Stimulated activated CD4-positive, alpha-beta T cell treated with anti-CD3 and anti-CD28 coated beads, Interleukin-1b, Interleukin-23, amount 100 ng/mL, for 1 hour (primary cell): ENCODE measurements at places on chromosomes 5 and 9.

- no peak for DNase-seq
These were observed 53.0 kb downstream of the FCHO2 start for GRCh38 chr5:73008831-73009230.

DNA sequence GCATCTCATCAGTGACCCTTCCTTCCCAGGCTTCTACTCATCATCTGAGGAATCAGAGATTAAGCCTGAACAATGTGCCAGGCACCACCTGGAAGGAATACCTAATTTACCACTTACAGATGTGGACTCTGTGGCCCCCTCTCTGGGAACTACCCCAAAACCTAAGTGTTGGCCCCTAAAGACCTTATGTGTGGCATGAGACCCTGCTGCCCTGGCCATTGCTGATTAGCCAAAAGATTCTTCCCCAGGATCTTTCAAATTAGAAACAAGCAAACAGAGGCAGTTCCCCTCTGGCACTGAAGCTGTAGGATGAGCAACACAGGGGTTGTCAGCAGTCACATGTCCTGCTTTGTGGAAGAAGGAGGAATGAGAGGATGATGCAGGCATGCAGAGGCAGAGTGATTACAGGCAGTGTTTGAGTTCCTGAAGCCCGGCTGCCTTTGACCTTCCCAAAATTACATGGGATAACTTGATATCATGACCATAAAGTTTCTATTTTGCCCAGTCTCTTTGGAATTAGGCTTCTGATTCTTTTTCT, 10.6 kb downstream of the SPINK4 start:
- no peak for DNase-seq

DNA sequence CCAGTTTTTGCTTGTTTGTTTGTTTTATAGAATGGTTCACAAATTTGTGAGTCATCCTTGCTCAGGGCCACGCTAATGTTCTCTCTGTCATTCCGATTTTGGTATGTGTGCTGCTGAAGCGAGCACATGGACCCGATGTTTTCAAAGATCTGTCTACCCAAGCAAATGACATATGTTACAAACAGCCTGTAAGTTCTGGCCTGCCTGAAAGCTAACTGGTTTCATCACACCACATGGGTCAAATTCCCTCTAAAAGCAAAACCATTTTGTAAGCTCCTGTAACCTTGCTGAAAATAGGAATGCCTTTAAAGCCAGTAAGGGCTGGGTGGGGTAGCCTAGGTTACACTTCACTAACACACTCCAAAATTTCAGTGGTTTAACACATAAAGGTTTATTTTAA, 25.4 kb downstream of the DMRT3 start:
- DNase-seq, result no peak

- no peak for DNase-seq
These were observed 129.7 kb upstream of the MTAP start for GRCh38 chr9:21672761-21673160.

- no peak for DNase-seq
These were observed 126.9 kb downstream of the KCNIP1 start for GRCh38 chr5:170630711-170631141.

DNA sequence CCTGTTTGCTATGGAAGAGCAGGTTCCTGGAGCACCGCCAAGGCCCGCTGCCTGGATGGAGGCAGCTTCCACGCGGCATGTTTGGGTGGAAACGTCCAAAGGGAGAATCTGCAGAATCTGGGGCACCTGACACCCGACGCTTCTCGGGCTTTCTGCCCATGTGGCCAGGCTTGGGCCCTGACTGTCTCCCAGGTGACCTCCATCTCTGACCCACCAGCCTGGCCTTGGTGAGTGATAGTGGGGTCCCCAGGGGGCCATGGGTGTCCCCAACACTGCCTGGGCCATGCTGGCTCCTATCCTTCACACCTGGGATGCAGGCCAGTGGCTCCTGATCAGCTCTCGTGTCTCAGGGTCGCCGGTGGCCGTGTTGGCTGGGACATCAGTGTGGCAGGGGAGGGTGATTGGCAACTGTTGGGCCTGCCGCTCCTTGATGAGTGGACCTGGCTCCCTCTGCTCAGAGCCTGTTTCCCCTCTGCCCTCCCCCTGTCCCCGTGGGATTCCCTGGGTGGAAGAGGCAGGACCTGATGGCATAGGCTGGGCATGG, 34.0 kb downstream of the GLT6D1 start:
- DNase-seq, result no peak

DNA sequence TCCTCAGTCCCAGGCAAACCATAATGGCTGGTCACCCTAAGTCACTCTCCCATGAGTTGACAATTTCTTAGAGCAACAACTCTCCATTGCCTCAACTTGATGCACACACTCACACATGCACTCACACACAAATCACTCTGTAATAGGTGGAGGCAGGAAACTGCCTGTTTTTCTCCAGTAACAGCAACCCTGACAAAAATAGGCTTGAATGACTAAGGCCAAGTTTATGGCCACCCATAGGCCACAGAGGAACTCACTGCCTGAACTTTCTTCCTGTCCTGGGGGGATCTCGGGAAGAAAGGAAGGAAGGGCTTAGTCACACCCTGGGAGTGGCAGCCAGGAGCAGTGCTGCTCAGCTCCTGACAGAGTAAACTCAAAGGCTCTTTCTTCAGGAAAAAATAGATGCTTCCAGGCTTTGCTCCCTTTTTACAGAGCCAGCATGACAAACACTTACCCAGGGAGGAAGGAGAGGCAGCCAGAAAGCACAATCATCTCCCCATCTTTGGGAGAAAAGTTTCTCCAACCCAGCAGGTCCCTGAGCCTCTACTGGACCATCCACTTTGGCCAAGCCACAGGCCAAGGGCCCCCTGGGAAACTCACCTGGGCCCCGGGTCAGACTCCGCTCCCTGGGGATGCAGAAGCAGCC, 368 bp downstream of the SH3TC2 start:
- DNase-seq, result no peak
